Substantia nigra (tissue), 51 donors: ENCODE measurements at places on chromosomes 4 and X.

DNA sequence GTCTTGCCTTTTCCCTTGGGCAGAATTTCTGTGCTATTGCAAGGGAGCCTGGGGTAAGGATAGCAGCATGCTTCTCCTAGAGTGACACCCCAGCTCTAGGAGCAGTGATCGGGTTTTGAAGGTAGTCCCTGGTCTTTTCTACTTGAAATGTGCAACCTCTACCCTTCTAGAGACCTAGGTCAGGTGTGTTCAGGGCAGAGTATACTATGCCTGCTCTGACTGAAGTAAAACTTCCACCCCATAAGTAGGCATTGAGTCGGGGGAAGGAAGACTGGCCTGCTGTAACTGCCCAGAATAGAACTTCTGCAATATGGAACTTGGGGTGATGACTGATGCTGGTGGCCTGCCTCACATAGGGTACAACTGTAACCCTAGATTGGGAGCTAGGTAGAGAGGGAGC lies 80.9 kb downstream of the ARHGAP36 start:
- no peak for DNase-seq

GRCh38 chr4:113591982-113592381 lies 169.6 kb downstream of the CAMK2D start:
- no peak for DNase-seq

DNA sequence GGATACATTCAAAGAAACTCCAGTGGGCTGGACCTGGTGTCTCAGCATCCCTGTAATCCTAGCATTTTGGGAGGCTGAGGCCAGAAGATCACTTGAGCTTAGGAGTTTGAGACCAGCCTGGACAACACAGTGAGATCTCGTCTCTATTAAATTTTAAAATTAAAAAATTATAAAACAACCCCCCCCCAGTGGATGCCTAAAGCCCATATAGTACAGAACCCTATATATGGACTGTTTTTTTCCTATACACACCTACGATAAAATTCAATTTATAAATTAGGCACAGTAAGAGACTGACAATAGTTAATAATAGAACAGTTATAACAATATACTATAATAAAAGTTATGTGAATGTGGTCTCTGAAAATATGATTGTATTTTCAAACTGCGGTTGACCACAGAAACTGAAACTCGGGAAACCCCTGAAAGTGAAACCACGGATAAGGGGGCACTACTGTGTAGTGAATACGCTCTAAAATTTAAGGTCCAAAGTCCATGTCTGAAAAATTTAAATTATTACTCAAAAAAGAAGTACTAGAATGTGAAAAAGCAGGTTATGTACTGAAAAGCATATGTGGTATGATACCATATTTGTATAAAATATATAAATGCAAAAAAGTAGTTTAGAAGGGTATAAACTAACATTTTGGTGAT lies 2.0 kb downstream of the SMIM14 start:
- DNase-seq = no peak

GRCh38 chr4:100981447-100982204 lies 365.7 kb downstream of the PPP3CA start:
- no peak for DNase-seq

DNA sequence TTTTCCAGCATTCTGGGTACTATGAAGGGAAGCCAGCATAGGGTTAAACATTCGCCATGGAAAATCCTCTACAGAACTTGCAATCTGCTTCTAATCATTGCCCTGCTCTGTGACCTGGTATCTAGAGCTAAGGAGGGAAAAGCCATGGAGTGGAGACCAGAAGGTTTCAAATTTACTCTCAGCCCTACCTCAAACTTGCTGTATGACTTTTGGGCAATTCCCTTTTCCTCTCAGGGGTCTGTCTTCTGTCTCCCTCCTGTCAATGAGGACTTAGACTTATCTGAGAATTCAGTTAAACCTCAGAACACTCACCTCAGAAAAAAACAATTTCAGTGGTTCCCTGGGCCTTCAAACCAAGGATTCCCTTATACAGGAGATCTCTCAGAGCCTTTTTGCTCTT lies 29.1 kb downstream of the ARHGEF9 start:
- no peak for DNase-seq

DNA sequence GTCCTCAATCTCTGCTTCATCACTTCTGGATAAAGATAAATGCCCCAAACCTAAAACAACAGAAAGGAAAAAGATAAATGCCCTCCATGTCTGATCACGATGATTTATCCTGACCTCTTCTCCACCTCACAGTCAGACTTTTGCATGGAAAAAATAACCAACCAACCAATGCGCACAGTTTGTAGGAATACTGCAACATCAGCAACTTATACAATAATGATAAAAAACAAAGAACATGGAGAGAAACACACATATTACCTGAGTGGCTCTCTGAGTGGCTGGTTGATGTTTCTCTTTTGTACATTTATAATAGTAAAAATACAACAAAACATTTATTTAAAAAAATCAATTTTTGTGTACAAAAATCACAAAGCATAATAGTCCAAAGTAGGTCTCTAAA lies 93.0 kb upstream of the PUDP start:
- no peak for DNase-seq

DNA sequence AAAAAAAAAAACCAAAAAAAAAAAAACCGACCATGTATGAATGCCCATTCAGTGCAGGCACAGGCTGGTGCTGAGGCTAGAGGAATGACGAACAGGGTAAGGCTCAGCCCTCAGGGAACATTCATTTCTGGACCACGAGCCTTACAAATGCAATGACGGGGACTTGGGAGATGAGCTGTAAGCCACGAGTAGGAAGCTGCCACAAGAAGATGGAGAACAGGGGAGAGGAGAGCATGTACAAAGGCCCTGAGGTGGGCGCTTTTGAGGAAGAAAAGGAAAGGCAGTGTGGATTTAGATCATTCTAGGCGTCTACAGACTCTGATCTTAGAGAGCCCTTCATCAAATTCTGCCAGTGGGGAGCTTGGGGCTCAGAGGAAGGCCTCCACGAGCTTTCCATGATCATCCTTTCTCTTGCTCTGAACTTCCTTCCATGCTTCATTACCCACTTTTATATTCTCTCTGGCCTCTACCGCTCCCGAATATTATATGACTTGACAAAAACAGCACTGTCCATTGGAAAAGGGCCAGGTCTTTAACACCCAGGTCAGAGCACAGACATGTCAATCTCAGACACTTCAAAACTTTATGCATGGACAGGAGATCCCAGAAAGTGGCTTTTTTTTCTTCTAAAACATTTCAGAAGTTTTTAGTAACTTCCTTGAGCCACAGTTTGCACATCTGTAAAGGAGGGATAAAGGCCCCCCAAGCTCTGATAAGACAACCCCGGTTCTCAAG lies 3.3 kb upstream of the ZNF518B start:
- no peak for DNase-seq

DNA sequence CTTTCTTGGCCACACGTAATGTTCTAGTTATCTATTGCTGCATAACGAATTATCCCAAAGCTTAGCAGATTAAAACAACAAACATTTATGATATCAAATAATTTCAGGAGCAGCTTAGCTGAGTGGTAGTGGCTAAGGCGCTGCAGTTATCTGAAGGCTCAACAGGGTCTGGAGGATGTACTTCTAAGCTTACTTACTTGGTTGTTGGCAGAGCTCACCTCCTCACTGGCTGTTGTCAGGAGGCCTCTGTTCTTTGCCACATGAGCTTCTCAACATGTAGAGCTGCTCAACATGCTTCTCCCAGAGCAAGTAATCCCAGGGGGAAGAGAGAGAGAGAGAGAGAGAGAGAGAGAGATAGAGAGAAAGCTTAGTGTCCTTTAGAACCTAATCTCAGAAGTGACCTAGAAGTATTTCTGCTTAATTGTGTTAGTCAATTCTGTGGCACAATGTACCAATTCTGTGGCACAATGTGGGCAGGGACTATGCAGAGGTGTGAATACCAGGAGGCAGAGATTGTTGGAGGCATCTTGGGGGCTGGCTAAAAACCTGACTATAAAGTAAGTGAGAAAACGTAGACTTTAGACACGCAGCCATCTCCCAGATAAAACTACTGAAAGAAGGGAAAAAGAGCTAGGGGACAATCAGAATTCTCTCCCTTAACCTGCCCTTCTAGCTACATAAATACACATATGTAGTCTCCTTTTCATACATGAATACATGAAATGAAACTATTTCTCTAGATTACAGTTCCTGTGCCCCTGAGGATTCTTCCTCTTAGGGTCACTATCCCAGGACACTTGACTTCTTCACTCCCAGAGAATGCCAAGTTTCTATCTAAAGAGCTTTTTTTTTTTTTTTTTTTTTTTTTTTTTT lies 40.2 kb downstream of the HOPX start:
- no peak for DNase-seq

GRCh38 chr4:77002321-77003107 lies 53.0 kb downstream of the SEPTIN11 start:
- no peak for DNase-seq

- no peak for DNase-seq
Measured at GRCh38 chr4:73446336-73446938, 10.4 kb downstream of the AFP start.

DNA sequence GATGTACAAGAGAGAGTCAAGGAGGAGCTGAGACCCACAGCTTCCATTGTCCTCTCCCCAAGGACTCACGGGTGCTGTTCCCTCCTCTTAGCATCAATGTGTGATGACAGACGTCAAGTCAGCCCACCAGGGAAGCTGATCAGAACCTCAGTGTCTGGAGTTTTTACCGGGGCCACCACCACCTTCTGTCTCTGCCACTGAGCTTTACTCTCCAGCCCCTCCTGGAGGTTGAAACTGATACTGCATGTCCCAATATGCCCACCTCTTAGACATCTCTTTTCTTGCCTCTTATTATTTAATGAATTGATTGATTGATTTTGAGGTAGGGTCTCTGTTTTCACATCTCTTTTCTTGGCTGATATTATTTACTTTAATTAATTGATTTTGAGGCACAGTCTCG lies 10.3 kb upstream of the AKAP17A start:
- no peak for DNase-seq

DNA sequence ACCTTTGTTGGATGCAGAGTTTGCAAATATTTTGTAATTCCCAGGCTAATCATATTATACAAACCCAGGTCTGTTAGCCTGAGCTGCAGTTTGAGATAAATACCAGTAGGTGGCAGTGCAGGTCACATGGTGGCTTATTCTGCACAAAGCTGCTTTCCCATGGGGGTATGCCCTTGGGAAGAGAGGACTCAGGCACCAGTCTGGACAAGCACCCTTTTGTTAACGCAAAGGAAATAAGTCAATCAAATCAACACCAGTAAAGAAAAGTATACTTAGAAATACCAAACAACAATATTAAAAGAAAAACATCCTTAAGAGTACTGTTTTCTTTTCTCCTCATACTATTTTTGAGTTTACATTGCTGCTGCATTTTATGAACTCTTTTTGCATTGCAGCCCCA lies 389.0 kb upstream of the ZFP42 start:
- DNase-seq = no peak

- no peak for DNase-seq
Measured at GRCh38 chrX:12700745-12701144, 90.5 kb upstream of the PRPS2 start.

- no peak for DNase-seq
Measured at GRCh38 chrX:39834600-39834999, 263.2 kb downstream of the BCOR start.

DNA sequence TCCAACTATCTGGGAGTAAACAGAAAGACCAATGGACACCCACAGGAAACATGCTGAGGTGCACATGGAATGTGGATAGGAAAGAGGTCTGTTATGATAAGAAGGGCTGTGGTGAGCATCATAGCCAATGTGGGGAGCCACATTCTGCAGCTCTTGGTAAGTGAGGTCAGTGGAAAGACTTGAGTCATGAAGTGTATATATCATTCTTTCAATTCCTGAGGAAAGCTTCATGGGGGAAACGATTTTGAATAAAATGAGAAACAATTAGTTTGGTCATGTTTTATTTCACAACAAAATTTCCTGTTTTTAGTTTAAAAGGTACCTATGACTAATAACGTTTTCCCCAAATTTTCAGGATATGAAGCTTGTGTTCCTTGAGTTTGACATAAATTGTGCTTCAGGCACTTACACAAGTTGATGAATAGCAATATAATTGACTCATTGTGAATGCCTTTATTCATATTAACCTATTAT lies 41.4 kb upstream of the RASSF6 start:
- DNase-seq = no peak

GRCh38 chrX:150155436-150156035 lies 207.6 kb upstream of the MAMLD1 start:
- DNase-seq = no peak

GRCh38 chr4:95798003-95798402 lies 41.9 kb upstream of the PDHA2 start:
- no peak for DNase-seq

- DNase-seq = no peak
Measured at GRCh38 chr4:155745984-155746383, 12.8 kb upstream of the GUCY1B1 start.
